K562 (cell line): ENCODE measurements at places on chromosomes 4 and X. TPM values are rescaled to one million over a fixed set of nuclear protein-coding genes. Genes with fewer than 3 reads are reported as not detected.

DNA sequence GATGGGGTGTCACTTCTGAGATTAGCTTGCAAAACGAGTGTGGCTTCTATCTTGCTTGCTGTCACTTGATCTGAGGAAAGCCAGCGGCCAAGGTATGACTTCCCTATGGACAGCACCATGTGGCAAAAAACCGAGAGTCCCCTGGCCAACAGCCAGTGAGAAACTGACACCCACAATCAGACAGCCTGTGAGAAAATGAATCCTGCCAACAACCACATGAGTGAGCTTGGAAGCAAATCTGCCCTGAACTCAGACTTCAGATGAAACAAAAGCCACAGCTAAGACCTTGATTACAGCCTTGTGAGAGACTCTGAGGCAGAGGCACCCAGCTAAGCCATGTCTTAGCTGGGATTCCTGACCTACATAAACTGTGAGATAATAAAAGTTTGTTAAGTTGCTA lies 45.5 kb downstream of the PPP1R2C start:
- DNase-seq, result no peak

DNA sequence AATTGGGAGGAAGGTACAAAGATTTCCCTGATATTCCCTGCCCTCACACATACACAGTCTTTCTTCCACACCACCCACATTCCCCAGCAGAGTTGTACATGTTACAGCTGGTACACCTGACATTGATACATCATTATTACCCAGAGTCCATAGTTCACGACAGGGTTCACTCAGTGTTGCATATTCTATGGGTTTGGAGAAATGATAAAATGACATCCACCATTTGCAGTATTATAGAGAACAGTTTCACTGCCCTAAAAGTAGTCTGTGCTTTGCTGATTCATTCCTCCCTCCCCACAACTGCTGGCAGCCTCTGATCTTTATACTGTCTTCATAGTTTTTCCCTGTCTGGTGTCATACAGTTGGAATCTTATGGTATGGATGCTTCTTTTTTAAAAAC lies 15.0 kb downstream of the AGA start:
- no peak for DNase-seq

Gene DCAF4L1
- polyA plus RNA-seq, result 0.32 and 0.38 TPM in 2 replicates

DNA sequence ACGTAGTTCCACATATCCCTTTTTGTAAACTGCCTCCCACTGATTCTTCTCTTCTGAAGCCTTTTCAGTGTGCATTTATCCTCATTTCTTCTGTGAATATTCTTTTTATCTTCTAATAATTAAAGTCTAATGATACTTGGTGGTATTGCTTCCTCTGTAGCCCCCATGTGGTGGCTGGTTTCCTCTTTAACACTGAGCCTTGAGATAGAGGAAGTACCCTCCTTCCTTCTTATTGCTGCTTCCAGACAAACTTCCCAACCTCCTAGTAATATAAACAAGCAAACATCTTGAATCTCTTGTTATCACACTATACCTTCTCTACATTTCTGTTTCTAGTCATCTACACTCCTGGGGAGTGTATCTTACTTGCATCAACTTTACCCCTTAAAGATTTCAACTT lies 310.5 kb upstream of the GIMD1 start:
- no peak for DNase-seq

DNA sequence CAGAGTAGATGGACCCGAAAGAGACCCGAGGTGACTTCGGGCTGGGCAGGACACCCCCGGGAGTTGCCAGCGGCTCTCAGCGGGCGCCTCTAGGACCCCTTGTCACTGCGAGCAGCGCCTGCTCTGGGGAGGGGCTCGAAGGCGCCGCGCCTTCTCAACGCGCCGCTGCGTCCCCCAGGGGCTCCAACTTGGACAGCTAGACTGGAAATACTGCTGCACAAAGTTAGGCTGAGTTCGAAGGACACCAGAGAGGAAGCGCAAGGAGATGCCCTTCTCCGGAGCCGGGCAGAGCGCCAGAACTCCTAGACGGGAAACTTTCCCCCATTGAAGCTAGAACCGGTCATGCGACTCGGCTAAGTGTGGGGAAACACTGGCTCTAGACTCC lies 493 bp upstream of the KCNIP4 start:
- no peak for DNase-seq

Gene COL4A6
- not detected in 2 replicates for polyA plus RNA-seq

DNA sequence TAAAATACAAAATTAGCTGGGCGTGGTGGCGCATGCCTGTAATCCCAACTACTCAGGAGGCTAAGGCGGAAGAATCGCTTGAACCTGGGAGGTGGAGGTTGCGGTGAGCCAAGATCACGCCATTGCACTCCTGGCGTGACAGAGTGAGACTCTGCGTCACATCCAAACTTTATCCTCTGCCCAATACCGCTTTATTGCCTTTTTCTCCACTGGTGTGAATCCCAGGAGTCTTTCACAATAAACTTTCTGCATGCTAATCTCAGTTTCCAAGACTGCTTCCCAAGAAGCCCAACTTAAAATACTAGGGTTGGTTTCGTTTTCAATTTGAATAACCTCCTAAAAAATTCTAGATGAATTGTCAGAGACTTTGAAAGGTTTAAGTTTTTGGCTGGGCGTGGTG lies 27.2 kb upstream of the DHX15 start:
- no peak for DNase-seq

DNA sequence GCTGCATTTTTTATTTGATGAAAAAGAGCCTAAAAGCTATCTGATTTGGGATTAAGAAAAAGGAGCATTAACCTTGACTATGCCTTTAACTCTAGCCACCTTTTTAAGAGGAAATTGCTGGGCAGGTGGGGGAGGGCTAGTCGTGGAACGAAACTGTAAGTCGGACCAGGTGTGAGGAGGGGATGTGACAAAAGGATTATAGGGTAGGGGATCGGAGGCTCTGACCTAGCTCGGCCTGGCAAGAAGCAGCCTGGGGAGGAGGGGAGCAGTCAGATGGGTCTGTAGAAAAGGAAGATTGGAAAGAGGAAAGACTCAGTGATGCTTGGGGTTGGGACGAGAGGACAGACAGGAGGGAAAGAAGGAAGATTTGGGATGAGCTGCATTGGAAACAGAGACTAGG lies 21.1 kb upstream of the SPCS3 start:
- no peak for DNase-seq

GRCh38 chr4:57249083-57249482 lies 138.9 kb upstream of the IGFBP7 start:
- no peak for DNase-seq

Gene FDCSP
- polyA plus RNA-seq, result not detected in 2 replicates

- DNase-seq, result no peak
These were observed 55.3 kb upstream of the MSANTD1 start for GRCh38 chr4:3193531-3194203.

DNA sequence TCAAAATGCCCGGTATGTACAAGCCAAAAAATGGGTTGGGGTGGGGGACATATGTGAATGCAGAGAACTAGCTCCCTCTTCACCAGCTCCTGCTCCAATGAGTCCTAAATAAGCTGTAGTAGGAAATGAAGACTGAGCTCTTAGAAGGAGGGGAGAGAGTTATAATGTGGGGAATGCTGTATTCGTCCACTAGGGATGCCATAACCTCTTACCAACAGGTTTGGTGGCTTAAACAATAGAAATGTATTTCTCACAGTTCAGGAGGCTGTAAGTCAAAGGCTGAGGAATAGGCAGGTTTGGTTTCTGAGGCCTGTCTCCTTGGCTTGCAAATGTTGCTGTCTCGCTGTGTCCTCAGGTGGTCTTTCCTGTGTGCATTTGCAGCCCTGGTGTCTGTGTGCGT lies 4.4 kb upstream of the INPP4B start:
- DNase-seq, result no peak

GRCh38 chr4:112908511-112908910 lies 140.9 kb upstream of the ANK2 start:
- no peak for DNase-seq

Gene DGAT2L6
- not detected in 2 replicates for polyA plus RNA-seq

Gene EDNRA
- not detected in 2 replicates for polyA plus RNA-seq
